ENCODE measurements at places on chromosomes 5 and 9.
A peak's percentile ranks its signal among the peaks of the same experiment; 100 is the strongest.

GRCh38 chr5:109743041-109743531 lies 53.4 kb downstream of the MAN2A1 start:
- peak; percentile 59 for DNase-seq

GRCh38 chr9:138053321-138053868 lies 175.8 kb downstream of the CACNA1B start:
- DNase-seq = no peak

GRCh38 chr9:122088880-122089706 lies 4.0 kb downstream of the TTLL11 start:
- peak; percentile 18 for DNase-seq

GRCh38 chr9:79574136-79574535 lies 2.4 kb downstream of the TLE4 start:
- DNase-seq = no peak

DNA sequence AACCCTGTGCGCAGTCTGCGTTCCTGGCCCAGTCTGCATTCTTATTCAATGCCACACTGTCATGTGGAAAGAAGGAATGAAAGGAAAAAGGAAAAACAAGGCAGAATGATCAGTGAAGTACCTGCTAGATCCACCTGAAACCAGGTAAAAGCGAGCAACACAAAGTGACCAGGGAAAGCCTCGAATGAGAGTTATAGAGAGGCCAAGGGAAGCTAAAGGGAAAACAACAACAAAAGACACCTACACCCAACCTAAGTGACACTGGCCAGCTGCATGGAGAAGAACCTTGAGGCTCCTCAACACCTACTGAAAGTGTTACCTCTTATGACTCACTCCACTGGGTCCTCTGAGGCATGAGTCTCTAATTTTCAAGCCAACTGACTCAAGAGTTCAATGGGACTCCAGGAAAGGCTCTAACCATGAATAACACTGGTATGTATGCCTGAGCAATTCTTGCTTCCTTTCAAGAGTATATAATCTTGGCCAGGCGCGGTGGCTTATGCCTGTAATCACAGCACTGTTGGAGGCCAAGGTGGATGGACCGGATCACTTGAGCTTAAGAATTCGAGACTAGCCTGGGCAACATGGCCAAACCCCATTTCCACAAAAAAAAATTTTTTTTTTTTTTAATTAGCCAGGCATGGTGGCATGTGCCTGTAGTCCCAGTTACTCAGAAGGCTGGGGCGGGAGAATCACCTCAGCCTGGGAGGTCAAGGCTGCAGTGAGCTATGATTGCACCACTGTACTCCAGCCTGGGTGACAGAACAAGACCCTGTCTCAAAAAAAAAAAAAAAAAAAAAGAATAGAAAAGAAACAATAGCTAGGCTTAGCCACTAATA lies 29.0 kb downstream of the MTMR12 start:
- no peak for DNase-seq

DNA sequence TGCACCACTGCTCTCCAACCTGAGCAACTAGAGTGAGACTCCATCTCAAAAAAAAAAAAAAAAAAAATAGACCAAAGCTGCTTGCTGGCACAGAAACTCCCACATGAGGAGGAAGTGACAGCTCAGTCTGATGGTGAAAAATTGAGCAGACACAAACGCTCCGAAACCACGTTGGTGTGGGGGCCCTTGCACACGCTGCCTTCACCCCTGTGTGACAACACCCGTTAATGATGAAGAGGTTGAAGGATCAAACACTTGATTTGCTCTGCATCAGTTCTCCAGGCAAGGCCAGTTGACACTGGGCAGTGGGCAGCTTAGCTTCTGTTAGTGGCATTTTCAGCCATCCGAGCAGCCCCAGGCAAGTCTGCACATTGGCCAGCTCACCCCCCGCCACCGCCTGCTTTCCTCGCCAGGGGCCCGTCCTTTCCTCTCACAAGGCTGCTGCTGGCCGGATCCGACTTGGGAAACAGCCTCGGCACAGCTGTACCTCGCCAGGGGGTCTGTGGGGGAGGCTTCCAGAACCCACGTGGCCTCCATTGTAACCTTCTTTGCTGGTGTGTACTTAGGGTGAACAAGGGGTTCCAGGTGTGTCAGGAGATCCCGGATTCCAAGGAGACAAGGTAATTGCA lies 79.8 kb downstream of the COL27A1 start:
- peak; percentile 18 for DNase-seq

DNA sequence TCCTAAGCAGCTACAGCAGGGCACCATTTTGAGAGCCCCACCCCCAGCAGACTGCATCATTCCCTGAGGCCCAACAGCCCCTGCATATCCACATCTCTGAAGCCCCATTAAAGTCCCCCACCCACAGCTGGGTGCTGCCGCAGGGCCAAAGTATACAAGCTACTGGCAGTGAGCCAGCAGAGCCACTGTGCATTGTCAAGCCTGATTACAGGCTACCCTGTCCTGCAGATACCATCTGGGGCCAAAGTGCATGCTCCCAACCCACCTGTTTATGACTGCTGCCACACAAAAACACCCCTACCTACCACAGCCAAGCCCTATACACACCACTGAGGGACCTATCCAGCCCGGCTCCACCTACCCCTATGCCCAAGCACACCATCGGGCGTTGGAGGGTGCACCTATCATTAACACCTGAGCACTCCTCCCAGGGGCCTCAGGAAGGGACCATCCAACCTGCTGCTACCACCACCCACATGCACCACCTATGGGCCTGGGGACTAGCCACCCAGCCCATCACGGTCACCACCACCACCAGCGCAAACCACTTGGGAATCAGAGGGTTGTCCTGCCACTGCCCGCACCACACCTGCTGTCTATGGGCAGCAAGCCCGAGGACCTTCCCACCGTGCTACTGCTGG lies 105.0 kb downstream of the PLPP1 start:
- DNase-seq = no peak

DNA sequence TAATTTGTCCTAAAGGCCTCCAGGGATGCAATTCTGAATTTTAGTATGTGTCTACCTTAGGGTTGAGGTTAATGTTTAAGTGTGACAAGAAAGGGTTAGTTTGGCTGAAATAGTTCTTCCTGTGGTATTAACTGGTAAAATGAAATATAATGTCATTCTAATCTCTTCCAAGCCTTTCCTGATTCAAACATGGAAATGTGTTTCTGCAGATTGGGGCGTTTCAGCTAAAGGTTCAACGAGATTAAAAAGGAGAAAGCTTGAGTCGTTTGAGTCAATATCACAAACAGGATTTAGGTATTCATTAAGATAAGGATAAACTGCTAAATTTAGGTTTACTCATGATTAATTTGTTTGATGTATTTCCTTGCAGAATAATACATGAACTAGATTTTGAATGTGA lies 34.4 kb upstream of the ALDOB start:
- no peak for DNase-seq

DNA sequence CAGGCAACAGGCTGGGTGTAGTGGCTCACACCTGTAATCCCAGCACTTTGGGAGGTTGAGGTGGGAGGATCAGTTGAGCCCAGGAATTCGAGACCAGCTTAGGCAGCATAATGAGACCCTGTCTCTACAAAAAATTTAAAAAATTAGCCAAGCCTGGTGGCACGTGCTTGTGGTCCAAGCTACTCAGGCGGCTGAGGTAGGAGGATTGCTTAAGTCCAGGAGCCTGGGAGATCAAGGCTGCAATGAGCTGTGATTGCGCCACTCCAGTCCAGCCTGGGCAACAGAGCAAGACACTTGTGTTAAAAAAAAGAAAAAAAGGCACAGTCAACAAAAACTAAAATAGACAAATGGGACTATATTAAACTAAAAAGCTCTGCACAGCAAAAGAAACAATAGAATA lies 29.3 kb downstream of the ATP6V0E1 start:
- peak; percentile 84 for DNase-seq

DNA sequence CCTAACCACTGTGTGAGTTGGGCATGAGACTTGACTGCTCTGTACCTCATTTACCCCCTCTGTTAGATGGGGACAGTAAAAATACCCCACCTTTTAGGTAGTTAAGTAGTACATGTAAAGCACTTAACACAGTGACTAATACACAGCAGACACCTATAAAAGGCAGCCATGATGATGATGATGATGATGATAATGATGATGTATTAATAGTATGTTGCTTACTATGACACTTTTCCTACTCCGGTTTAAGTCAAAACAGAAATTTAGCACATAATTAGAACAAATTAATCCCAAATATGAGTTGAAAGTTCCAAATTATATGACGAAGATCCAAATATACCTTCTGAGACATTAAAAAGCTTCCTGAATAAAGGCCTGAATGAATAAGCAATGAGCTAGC lies 222.1 kb downstream of the GAPVD1 start:
- no peak for DNase-seq

GRCh38 chr9:129938291-129938979 lies 103.2 kb downstream of the USP20 start:
- DNase-seq = no peak

GRCh38 chr5:176849611-176850227 lies 39.4 kb downstream of the UNC5A start:
- no peak for DNase-seq

DNA sequence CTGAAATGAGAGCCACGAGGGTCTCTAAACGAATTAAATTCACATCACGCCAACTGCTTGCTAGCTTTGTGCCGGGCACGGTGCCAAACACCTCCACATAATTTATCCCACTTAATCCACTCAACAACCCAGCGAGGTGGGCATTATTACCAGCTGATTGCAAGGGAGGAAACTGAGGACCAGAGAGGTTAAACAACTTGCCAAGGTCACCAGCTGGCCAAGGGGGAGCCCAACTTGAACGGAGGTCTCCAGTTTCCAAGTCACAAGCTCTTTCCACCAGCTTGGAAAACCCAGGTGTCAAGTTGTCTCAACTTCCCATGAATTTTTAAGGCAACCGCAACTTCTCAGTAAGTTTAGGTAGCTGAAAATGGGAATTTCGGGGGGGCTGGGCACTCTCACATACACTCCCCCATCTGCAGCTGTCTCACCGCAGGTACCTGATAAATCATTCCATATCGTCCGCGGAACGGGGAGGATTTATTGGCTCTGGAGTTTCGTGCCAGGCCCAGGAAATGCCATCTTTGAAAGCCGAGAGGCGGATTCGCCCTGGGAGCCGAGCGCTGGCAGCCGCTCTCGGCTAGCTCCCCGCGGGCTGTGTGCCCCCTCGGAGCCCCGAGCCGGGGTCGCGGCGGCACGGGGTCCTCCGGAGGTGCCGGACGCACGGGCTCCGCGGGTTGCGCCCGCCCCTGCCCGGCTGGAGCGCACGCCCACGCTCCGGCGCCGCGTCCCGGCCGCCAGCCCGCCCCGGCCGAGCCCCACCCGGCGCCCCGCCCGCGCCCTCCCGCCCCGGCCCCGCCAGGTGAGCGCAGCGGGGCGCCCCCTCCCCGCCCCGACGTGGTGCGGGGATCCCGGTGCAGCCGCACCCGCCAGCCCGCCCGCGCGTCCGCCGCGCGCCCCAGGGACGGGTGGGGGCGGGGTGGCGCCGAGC lies 617 bp downstream of the PTPN3 start:
- no peak for DNase-seq

DNA sequence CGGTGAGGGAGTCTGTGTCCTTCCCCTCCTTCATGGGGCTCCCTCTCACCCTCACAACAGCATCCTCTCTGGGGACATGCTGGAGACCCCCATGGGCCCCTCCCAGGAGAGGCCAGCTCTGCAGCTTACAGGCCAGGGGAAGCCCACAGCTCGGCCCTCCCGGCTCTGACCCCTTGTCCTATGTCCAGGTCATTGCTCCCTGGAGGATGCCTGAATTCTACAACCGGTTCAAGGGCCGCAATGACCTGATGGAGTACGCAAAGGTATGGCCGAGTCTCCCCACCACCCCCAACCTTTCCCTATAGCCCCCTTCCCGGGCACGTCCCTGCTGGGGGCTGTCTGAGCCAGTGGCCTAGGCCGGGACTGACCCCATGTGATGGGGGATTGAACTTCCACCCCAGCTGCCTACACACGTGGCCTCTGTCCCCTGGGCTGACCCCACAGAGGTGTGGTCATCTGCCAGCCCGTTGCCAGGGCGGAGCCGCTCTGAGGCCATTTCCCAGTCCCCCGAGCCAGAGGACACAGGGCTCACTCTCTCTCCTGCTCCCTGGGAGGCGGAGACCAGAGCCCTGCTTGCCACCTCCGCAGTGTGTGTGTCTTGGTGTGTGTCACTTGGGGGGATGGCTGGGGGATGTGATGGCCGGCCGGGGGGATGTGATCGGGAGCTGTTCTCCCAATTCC lies 21.9 kb downstream of the ASS1 start:
- DNase-seq = no peak

DNA sequence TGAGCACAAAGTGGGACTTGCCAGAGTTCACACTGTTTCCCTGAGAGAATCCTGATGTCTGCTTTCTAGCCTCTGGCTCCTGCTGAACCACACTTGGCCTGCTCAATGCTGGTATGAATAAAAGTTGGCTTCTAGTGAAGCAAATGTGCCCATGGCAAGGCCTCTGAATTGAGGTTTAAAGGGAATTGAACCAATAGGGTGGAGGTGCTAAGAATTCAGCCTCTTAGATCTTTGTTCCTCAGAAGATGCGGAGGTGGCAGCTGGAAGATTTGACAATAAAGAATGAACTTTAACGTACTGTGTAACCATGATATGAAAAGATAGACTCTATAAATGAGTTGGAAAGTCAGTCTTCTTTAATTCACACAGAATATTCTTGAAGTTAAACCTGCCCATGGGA lies 57.2 kb downstream of the RASGRF2 start:
- DNase-seq = no peak

GRCh38 chr5:137252512-137252911 lies 246.6 kb downstream of the SPOCK1 start:
- no peak for DNase-seq

GRCh38 chr5:15799014-15799413 lies 299.0 kb downstream of the FBXL7 start:
- DNase-seq = no peak

GRCh38 chr9:81684635-81685034 lies 4.7 kb downstream of the TLE1 start:
- no peak for DNase-seq

- no peak for DNase-seq
These were observed 36.1 kb upstream of the RUSC2 start for GRCh38 chr9:35453786-35454185.

DNA sequence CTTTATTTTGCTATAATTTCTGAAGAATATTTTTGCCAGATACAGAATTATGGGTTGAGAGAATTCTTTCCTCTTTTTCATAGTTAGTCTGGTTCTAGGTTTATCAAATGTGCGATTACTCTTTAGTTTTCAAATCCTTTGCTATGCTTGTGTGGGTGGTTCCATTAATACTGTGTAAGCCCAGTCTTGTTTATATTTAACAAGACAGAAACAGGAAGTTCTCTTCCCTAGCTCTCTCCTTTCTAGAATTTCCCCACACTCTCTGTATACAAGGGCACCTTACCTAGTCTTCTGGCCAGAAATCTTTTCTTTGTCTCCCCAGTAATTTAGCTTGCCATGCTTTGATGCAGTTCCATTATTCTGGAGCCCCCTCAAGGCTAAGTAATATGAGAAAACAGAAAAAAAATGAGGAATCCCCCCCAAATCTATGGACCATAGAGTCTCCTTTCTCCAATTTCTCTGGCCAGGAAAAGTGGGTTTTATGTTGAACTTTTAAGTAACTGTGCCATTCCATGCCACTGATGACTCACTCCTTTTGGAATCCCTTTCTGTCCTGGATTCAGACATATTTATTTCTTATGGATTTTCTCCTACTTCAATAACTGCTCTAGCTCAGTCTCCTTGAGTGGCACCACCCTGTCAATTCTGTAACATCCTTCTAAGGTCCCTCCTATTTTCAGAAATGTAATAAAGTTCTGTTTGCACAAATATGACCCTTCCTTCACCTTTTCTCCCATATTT lies 1714.1 kb downstream of the EFNA5 start:
- no peak for DNase-seq

GRCh38 chr5:17697671-17698070 lies 63.4 kb downstream of the TAF11L14 start:
- DNase-seq = no peak

GRCh38 chr9:89642789-89643188 lies 38.0 kb downstream of the GADD45G start:
- no peak for DNase-seq

GRCh38 chr9:92310562-92310961 lies 14.6 kb downstream of the NOL8 start:
- no peak for DNase-seq
